Stimulated activated CD8-positive, alpha-beta memory T cell treated with anti-CD3 and anti-CD28 coated beads, Interleukin-12 subunit alpha, Interleukin-12 subunit beta, amount 100 ng/mL, for 4 hours (primary cell): ENCODE measurements at places on chromosomes 3 and 15.

GRCh38 chr3:22364851-22365250 lies 613.8 kb upstream of the ZNF385D start:
- no peak for DNase-seq

- no peak for DNase-seq
These were observed 3.8 kb downstream of the PKM start for GRCh38 chr15:72227192-72227586.

DNA sequence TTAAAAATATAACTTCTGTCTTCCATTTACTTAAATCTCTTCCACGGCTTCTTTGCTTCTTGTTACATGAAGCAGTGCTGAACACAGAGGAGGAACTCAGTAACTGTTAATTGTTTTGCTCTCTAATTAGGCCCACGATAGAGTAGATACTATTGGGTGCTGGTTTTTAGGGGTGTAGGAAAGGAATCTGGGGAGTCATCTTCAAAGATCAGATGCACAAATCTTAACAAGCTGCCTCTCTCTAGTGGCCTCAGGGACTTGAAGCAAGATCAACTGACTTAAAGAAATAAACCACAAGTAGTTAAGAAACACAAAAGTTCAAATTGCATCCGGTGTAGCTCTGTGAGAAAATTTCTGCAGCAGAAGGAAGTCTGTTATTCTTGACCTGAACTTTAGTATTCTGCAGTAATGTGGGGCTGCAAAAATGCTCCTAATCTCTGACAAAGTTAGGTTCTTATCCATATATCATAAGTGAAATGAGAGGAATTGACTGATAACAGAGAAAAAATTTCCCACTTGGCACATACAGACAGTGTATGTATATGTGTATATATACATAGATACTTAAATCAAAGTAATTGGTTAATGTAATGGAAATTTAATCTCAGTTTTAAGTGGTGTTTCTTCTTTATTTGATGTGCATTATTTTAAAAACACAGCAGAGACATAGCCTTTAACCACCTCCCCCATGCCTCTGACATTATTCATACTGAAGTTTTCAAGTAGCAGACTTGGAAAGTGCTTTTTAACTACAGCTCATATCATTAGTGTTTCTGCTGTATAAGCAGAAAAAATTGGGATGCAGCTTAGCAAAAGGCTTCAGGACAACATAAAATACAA lies 51.8 kb downstream of the CHST2 start:
- no peak for DNase-seq

GRCh38 chr3:85800676-85801075 lies 841.9 kb downstream of the CADM2 start:
- DNase-seq, result no peak

GRCh38 chr3:16869261-16870005 lies 15.3 kb upstream of the PLCL2 start:
- no peak for DNase-seq

- DNase-seq, result no peak
These were observed 280.7 kb upstream of the TLE3 start for GRCh38 chr15:70378126-70379031.

DNA sequence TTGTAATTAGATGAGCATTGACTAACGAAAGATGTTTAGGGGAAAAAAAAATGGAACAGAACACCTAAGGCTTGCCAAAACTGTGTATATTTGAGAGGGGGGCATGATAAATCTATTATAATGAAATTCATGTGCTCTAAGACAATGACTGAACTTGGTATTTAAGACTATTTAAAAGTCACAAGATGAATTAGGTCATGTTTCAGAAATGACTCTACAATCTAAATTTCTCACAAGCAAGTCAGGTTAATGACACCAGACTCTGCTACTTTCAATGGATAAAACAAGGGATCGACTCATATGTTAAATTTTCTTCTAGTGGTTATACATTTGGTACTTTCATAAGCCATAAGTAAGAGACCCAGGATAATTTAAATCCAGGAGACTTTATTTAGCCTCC lies 78.4 kb downstream of the DUT start:
- DNase-seq, result no peak

GRCh38 chr3:11436775-11437174 lies 164.6 kb downstream of the ATG7 start:
- no peak for DNase-seq

- DNase-seq, result no peak
These were observed 45.9 kb upstream of the ALDH1A3 start for GRCh38 chr15:100833417-100834389.

GRCh38 chr3:33722191-33722590 lies 4.1 kb upstream of the CLASP2 start:
- no peak for DNase-seq

DNA sequence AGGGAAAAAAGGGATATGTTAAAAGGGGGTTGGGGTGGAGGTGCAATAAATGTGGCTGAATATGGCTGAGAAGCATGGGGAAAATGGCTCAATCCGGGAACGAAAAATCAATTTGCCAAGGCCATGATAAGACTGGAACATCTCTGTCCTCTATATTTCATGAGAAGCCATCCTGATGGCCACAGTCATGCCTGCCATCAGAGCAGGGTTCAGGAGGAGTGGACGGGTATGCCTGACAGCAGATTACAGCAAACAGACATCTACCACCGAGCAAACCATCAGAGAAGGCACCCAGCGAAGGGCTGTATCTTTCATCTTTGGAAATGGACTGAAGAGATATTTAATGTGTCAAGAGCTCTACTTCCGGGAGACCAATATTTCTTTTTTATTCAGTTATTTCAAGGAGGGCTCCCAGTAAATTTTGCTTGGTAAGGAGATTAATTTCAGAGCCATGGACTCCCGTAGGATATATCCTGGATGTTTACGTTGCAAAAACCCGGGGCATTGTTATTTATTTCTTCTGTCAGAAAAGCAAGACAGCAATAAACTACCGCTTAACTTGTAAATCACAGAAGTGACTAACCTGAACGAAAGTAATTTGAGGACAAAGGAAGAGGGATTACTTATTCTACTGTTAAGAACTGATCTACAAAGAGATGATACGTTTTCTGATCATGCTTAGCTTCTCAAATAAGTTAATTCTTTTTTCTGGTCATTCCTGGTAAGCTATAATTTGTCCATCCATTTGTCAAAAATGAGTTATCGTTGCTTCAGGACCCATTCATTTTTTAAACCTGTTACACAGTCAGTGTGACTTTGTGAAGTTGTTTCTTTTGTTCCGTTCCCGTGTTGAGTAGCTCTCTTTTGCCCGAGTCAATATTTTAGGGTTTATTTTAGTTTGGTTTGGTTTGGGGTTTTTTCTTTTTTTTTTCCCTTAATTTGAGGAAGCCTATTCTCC lies 80.6 kb upstream of the CHD2 start:
- no peak for DNase-seq

- DNase-seq, result no peak
These were observed 103.7 kb downstream of the LRRK1 start for GRCh38 chr15:101022876-101023275.

DNA sequence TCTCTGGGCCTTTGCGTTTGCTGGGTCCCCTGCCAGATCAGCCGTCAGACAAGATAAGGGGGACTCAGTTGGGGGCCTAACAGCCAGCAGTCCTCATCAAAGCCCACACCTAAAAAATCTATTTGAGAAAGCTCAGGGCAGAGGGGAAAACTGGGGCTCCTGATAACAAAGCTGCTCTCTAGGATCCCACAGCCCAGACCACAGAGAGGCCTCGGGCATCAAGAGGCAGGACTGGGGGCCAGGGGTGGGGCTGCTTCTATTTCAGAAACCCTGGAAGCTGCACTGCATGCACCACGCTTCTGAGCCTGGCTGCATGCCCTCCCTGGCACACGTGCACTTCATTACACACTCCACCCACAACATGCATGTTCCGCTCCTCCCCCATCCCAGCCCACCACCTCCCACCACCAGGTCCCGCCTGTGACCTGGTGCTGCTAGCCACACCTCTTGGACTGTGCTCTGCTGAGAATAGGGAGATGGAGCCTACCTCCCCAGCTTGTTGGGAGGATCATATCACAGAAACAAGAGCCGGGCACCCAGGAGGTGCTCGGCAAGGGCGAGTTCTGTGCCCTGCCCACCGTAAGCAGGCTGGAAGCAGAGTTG lies 26.6 kb downstream of the FBLN2 start:
- DNase-seq, result no peak

- DNase-seq, result no peak
These were observed 609 bp downstream of the RNF13 start for GRCh38 chr3:149813367-149814281.

GRCh38 chr3:194254040-194254439 lies 97.1 kb downstream of the CPN2 start:
- DNase-seq, result no peak

DNA sequence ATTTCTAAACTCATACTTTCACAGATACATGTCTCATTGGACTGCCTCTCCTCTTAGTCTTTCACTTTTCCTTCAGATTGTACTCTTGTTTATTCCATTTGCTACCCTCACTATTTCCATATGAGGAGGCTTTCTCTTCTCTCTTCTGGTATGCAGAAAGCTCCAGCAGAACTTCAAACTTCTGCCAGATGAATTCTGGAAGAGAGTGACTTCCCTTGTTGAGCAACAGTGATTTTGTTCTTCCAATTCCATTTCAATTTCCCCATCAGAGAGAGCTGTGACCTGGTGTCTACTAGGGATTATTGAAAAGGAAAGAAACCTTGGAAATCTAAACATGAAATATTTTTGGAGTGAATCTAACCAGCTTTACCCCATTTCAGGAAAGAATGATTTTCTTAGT lies 523.2 kb upstream of the ZNF717 start:
- DNase-seq, result no peak

DNA sequence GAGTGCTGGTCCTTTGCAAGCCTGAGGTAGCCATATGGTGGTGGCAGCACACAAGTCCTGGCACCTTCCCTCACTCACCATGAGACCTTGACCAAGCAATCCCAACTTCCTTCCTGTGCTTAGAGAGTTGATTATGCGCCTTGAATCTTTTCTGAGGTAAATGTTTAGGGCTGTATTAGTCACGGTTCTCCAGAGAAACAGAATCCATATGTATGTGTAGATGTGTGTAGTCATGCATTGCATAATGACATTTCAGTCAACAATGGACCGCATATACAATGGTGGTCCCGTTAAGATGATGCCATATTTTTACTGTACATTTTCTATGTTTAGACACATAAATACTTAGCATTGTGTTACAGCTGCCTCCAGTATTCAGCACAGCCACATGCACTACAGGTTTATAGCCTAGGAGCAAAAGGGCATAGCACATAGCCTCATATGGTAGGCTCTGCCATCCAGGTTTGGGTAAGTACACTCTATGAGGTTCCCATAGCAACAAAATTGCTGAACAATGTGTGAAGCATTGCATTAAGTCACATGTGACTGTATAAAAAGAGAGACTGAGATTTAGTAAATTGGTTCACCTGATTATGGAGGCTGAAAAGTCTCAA lies 20.2 kb upstream of the NUP210 start:
- DNase-seq, result no peak

- DNase-seq, result no peak
These were observed 1.5 kb downstream of the ETFA start for GRCh38 chr15:76309601-76310330.

- no peak for DNase-seq
These were observed 13.4 kb downstream of the COMMD2 start for GRCh38 chr3:149738876-149739275.

GRCh38 chr15:71162309-71162708 lies 47.0 kb downstream of the THSD4 start:
- no peak for DNase-seq

GRCh38 chr3:195171093-195171873 lies 99.7 kb downstream of the XXYLT1 start:
- no peak for DNase-seq

DNA sequence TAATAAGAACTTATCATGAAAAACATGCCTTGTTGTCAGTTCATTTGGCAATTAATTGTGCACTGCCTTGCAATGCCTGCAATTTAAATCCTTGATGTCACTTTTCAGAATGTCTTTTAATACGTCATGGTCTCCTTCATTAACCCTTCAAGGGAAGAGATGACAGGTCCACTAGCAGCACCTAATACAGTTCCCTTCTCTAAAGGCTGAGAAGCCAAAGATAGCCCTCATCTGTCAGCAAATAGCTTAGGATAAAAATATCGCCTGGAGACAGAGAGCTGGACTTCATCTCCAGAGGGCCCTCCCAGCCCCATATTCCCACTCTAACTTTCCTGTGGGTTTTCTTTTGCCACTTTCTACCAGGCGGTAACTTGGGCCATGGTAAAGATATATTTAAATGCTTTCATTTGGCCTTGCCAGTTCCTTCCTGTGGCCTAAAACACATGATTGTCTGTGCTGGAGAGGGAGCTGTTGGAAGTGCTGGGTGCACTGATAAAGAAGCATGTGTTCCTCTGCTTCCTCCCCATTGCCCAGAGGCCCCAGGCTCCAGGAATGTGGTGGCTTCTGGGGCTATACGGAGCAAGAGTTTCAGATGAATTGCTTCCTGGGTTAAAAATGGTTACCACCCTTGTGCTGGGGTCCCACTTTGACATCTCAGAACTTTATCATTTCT lies 76.3 kb upstream of the UMPS start:
- DNase-seq, result no peak

DNA sequence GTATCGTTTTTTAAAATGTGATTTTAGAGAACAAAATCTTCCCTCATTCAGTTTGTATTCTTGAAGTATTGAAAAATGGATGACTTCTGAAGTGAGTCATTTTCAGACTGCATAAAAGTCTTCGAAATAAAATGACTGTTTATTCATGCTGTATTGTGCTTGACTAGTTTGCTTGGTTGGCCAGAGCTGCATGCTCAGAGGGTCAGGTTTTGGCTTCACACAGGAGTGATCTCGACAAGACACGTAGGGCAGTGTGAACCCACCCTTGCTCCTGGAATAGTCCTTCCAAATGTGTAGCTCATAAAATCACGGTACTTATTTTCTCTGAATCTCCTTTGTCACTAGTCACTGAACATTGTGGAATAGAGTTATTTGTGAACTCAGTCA lies 73.3 kb downstream of the FNDC3B start:
- no peak for DNase-seq

DNA sequence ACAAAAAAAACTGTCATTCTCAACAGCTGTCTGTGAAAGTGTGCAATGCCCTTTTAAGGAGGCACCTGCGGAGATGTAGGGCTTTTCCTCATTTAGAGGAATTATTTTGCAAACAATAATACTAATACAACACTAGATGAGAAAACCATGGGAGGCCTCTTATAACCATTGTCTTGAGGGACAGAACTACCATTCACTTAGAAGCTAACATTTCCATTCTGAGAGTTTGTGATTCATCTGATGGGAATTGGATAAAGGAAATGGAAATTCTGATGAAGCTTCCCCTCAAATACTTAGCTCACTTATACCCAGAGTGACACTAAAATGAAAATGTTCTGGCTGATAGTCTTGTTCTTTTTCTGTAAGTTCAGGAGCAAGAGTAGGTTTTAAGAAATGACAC lies 147.7 kb downstream of the CADPS start:
- DNase-seq, result no peak

DNA sequence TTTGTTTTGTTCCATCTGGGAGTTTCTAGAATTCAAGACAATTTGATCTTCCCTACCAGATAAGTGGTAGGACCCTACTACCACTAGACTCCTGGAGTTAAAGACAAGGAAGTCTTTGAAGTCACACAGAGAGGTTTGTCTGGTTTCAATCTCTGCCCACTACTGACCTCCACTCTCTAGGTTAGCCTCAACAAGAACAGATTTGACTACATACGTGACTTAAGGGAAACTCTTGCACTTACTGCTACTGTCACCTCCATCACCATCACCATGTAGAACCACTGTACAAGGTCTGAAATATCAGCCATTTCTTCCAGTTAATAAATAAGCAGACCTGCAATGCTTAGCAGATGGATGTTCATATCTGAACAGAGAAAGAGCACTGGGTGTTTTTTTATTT lies 148.3 kb upstream of the ARHGEF26 start:
- no peak for DNase-seq
